ENCODE measurements at places on chromosomes 1 and 21.
A peak's percentile ranks its signal among the peaks of the same experiment; 100 is the strongest.

GRCh38 chr1:48726139-48726538 lies 50.6 kb downstream of the BEND5 start:
- DNase-seq, result no peak

DNA sequence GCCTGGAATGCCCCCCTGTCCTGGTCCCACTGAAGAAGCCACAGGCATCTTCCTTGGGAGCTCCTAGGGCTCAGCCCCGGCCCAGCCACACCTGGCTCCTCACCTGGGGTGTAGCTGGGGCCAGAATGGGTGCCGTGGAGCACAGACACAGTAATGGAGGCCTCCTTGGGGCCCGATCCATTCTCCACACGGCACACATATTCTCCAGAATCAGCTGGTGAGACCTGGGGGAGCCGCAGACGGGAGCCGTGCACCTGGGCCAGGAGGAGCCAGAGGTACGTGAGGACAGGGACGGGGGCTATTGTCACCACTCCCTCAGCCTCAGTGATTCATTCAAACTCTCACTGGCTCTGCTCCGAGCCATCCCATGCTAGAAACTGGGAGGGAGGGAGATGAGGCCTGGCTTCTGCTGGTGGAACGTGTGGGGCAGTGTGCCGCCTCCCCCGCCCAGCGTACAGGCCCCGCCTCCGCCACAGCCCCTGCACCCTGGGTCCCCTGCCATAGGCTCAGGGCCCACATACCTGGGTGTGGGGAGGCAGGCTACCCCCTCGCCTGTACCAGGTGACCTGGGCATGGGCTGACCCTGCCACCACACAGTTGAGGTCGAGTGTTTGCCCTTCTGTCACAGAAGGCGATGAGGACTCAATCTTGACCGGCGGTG lies 42.2 kb downstream of the LDLRAD2 start:
- DNase-seq, result peak; percentile 60

DNA sequence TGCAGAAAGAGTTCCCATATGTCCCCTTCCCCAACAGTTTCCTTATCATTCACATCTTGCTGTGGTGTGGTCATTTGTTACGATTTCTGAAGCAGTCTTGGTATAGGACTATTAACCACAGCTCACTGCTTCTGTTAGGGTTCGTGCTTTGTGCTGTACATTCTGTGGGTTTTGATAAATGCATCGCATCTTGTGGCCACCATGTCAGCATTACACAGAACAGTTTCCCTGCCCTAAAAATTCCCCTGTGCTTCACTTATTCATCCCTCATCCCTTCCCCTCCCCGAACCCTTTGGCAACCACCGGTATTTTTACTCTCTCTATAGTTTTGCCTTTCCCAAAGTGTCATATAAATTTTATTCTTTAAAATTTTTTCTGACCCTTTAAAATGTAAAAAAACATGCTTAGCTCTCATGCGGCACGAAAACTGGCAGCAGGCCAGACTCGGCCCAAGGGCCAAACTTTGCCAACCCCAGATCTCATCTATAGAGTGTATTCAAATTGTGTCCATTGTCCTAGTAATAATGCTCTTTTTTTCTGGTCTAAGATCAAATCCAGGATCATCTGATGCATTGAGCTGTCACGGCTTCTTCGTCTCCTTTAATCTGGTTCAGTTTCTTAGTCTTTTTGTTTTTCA lies 78.2 kb downstream of the SIM2 start:
- DNase-seq, result no peak

DNA sequence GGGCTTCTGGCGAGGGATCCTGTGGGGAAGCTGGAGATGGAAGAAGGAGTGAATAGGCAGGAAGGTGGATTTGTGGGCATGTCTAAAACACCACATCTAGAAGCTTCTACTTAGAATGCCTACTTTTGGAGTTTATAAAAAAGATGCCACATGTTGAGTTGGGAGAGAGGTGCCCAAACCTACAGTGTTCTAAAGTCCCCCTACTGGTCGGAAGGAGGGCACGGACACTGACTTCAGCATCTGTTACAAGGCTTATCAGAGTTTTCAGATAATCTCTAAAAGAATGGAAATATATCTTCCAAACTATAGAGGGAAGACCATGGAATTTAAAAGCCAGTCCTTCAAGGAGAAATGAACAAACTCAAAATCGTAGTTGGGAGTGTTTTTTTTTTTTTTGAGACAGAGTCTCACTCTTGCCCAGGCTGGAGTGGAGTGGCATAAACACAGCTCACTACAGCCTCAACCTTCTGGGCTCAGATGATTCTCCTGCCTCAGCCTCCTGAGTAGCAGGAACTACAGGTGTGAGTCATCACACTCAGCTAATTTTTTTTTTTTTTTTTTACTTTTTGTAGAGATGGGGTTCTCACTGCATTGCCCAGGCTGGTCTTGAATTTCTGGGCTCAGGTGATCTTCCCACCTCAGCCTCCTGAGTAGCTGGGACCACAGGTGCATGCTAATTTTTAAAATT lies 14.8 kb downstream of the IBA57 start:
- no peak for DNase-seq

- DNase-seq, result no peak
These were observed 35.3 kb downstream of the BEND5 start for GRCh38 chr1:48741380-48741779.
